ENCODE measurements at places on chromosomes 1 and 21. TPM values are rescaled to one million over a fixed set of nuclear protein-coding genes. Genes with fewer than 3 reads are reported as not detected.

CD1B gene
- not detected for polyA plus RNA-seq

LCE2C gene
- not detected for polyA plus RNA-seq

MTARC1 gene
- polyA plus RNA-seq, result 9.3 TPM

PPFIA4 gene
- 70.8 TPM for polyA plus RNA-seq

FBXO28 gene
- 22.0 TPM for polyA plus RNA-seq

MNDA gene
- 2.9 TPM for polyA plus RNA-seq

PLA2G2C gene
- not detected for polyA plus RNA-seq

RAD54L gene
- 4.2 TPM for polyA plus RNA-seq

IFI6 gene
- polyA plus RNA-seq, result 48.8 TPM

DIRAS3 gene
- 6.2 TPM for polyA plus RNA-seq

PIK3CD gene
- 1.4 TPM for polyA plus RNA-seq

LCE1D gene
- polyA plus RNA-seq, result not detected

CFAP74 gene
- polyA plus RNA-seq, result 0.29 TPM

LYPD8 gene
- polyA plus RNA-seq, result not detected

MATN1 gene
- 0.61 TPM for polyA plus RNA-seq
